ENCODE measurements at places on chromosomes 4 and X. TPM values are rescaled to one million over a fixed set of nuclear protein-coding genes. Genes with fewer than 3 reads are reported as not detected.

DNA sequence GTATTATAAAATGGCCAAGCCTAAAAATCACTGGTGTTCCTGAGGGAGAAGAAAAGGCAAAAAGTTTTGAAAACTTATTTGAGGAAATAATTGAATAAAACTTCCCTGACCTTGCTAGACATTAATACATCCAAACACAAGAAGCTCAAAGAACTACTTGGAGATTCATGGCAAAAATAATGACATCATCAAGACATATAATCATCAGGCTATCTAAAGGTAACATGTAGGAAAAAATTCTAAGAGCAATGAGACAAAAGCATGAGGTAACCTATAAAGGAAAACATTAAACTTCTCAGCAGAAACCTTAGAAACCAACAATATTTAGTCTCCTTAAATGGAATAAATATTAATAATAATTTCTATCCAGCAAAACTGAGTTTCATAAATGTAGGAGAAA lies 887.6 kb downstream of the PCDH19 start:
- H3K27ac ChIP-seq: no peak overlapping the region
- H3K4me1 ChIP-seq: no peaks in the 10 kb centered on the region
- no peak overlapping the region for H3K4me3 ChIP-seq
- no peak for DNase-seq
- H3K36me3 ChIP-seq: no peaks in the 10 kb centered on the region

- H3K27ac ChIP-seq: no peak overlapping the region
- no peak overlapping the region for H3K4me3 ChIP-seq
- H3K4me1 ChIP-seq: no peaks in the 10 kb centered on the region
- H3K36me3 ChIP-seq: no peaks in the 10 kb centered on the region
- H3K27me3 ChIP-seq: no peaks in the 10 kb centered on the region
- no peak for DNase-seq
Observed at GRCh38 chr4:73451981-73452747, 16.1 kb downstream of the AFP start.

DNA sequence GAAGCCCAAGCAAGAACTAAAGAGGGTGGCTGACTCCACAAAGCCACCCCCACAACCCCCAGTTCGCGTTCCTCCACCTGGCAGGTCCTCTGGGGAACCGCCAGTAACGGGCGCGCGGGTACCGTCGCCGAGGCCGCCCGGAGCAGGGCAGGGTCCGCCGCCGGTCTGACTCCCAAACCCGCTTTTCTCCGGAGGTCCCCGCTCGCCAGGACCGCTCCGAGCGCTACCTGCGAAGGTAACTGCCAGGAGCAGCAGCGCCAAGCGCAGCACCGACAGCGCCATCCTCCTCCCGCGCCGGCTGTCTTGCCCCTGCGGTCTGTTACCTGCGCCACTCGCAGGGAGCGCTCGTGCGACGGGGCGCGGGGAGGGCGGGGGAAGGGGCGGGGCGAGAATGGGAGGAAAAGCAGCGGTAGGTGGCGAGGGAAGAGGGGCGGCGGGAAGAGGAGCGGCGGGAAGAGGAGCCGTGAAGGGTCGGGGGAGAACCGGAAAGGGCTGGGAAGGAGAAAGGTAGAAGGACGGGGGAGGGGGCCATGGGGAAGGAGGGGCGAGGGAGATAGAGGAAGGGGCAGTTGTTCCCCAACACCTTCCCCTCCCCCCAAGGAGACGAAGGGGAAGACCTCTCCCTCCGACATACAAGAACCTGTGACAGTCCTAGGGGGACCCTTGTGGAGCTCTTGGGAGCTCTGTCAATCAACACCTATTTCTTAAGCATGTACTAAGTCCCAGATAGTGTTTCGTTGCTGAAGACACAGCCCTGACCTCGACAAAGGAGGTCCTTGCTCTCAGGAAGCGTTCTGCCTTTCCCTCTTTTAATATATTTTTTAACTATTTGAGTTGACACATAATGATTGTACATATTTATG lies at the start of gene SPINK2:
SPINK2 (minus strand) TSS at position 321 of the 863 bp plus-strand sequence; CDS start at position 282, 39 bp downstream.
- no peaks in the 10 kb centered on the region for H3K36me3 ChIP-seq
- peaks cover 9% of the 10 kb centered on the region for H3K4me1 ChIP-seq
- peak; percentile 66 for DNase-seq
- peak within 1 kb of the TSS; percentile 33 for H3K4me3 ChIP-seq

DNA sequence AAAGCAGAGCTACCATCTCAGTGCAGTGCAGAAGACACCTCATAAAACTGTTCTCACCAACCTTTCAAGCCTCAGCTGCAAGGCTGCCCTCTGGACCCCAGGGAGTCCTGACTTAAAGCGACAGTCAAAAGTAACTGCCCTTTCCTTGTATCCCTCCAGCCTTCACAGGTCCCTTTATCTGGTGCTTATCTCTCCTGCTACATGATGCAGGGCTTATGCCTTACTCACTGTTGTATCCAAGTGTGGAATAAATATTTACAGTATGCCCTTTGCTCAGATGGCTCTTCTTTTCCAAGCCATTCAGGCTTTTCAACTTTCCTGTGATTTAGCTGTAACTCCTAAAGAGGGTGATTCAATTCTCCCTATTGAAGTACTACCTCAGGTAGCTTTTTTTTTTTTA lies 92.6 kb downstream of the KDR start:
- H3K27ac ChIP-seq: no peak overlapping the region
- DNase-seq: no peak
- no peaks in the 10 kb centered on the region for H3K27me3 ChIP-seq
- no peaks in the 10 kb centered on the region for H3K36me3 ChIP-seq
- H3K4me3 ChIP-seq: no peak overlapping the region
- H3K4me1 ChIP-seq: no peaks in the 10 kb centered on the region

DNA sequence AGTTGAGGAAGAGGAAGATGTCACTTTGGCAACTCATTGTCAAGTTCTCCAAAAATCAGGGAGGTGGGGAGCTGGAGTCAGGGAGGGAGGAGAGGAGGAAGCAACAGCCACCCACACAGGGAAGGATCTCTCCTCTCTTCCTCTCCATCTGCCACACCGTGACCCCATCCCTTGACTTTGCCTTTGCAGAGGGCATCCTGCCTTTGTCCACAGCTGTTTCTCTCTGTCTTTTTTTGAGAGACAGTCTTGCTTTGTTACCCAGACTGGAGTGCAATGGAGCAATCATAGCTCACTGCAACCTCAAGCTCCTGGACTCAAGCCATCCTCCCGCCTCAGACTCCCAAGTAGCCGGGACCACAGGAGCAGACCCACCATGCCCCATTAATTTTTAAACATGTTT lies 276.0 kb downstream of the SHOX start:
- no peak overlapping the region for H3K27ac ChIP-seq
- H3K36me3 ChIP-seq: no peaks in the 10 kb centered on the region
- no peaks in the 10 kb centered on the region for H3K4me1 ChIP-seq
- no peaks in the 10 kb centered on the region for H3K27me3 ChIP-seq

DNA sequence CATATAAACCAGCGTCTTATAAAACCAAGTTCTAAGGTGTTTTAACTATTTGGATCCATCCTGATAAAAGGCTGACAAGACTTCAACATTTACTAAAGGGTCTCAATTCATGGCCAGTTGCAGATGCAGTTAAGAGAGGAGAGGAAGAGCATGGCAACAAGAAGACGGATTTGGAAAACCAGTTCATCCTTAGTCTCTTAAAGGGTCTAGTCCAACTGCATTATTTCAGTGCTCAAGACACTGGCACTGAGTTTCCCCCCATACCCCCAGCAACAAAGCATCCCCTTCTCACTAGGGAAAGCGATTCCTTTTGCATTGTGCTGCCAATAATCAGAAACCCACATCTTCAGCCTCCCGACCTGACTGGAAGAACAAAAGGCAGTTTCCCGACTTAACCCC lies 90.3 kb upstream of the TFDP3 start:
- H3K4me1 ChIP-seq: no peaks in the 10 kb centered on the region
- H3K27me3 ChIP-seq: no peaks in the 10 kb centered on the region
- no peak for DNase-seq
- H3K27ac ChIP-seq: no peak overlapping the region
- no peak overlapping the region for H3K4me3 ChIP-seq
- no peaks in the 10 kb centered on the region for H3K36me3 ChIP-seq

Gene RTL9
- polyA plus RNA-seq: not detected

Gene KLHL34
- not detected for polyA plus RNA-seq

Gene NKRF
- polyA plus RNA-seq: 2.4 TPM
